Cardiac fibroblast (primary cell): ENCODE measurements at places on chromosomes 13 and 19.

GRCh38 chr19:17328517-17329365 lies 5.9 kb downstream of the ANO8 start:
- DNase-seq, result no peak

- DNase-seq, result no peak
Measured at GRCh38 chr13:100532090-100532766, 56.4 kb downstream of the GGACT start.

DNA sequence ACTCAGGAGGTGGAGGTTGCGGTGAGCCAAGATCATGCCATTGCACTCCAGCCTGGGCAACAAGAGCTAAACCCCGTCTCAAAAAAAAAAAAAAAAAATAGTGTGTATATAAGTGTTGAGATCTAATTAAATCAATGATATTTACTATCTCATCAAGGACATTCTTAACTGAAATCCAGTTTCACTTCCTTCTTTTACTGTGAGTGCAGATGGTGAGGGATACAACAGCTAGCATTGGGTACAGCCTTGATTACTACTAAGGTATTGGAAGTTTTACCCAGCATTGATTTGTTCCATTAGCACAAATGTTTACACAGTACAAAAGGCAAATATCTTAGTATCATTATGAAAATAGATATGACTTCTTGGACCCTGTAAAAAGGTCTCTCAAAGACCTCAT lies 546.6 kb downstream of the KCTD12 start:
- DNase-seq, result no peak

GRCh38 chr19:45473682-45474605 lies 6.1 kb downstream of the FOSB start:
- no peak for DNase-seq
